Astrocyte of the cerebellum (primary cell): ENCODE measurements at places on chromosomes 6 and 20.

DNA sequence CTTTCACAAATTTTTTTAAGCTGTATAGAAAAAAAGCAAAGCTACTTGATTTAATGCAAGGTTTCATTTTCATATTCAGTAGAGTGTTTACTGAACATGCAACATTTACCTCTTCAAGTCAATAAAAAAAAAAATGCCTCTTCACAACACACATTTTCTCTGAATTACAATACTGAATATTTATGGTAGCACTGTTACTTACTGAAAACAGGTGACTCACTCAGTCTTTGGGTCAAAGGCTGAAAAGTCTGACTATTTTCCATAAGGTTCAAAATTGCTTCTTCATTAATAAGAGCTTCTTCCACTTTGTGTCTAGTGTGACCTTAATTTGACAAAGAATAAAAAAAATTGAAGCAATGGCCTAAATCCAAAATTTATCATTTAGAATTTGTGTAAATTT lies 101.9 kb downstream of the REV3L start:
- DNase-seq: no peak

DNA sequence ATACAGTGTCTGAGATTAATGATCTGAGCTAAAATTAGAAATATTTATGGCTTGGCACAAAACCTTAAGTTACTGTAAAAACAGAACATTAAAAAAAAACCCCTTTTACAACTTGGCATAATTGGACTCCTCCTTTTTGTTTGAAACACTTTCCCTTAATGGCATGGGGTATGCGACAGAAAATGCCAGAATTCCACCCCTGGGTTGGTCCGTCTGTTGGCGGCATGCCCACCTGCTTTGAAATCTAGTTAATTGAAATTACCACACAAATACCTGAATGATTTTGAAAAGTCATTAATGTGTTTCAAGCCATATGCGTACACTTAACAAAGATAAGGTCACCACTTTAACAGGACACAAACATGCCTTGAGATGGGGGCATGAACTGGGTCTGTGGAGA lies 175.1 kb upstream of the FOXQ1 start:
- DNase-seq: no peak

- no peak for DNase-seq
Observed at GRCh38 chr20:46013829-46014516, 5.3 kb downstream of the MMP9 start.

DNA sequence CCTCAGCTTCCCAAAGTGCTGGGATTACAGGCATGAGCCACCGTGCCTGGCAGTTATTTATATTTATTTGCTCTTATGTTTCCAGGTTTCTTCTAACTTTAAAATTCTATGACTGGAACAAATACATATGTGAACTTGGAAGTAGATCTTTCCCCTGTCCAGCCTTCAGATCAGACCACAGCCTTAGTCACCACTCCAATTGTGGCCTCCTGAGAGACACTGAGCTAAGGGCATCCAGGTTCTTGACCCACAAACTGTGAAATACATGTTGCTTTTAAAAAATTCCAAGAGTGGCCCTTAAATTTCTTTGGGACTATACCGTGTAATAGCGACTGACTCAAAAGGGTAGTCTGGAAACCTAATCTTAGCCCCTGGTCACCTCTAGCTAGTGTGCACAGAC lies 1.5 kb upstream of the ADGRG6 start:
- no peak for DNase-seq

DNA sequence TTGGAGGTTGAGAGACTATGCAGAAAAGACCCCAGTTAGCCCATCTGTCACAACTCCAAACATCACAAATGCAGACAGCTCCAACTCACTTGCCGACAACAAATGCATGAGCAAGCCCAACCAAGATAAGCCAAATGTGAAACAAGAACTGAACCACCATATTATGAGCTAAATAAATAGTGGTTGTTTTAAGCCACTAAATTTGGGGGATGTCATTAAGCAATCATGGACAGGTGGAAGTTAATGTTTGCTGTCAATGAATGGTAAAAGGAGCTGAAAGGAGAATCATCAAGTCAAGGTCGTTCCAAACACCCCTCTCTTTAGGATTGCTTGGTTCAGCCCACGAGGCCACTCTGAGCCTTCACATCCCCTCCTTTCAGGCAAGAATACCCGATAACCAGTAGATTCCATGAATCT lies 71.2 kb upstream of the PLCB4 start:
- DNase-seq: no peak
